ENCODE measurements at places on chromosomes 4 and X.

- DNase-seq, result no peak
Observed at GRCh38 chr4:832536-832935, 6.6 kb upstream of the CPLX1 start.

GRCh38 chrX:11551151-11551550, 114.6 kb downstream of the ARHGAP6 start:
- no peak for DNase-seq

- DNase-seq, result no peak
Observed at GRCh38 chr4:145770124-145770523, 90.2 kb downstream of the C4orf51 start.

- no peak for DNase-seq
Observed at GRCh38 chr4:2937146-2937857, 25.9 kb downstream of the NOP14 start.

- DNase-seq, result no peak
Observed at GRCh38 chr4:78059938-78060337, 2.8 kb downstream of the FRAS1 start.

Measured in activated T-helper 1 cell treated with Interleukin-2 at 50 U/mL for 16 hours (primary cell).